Activated CD4-positive, alpha-beta memory T cell treated with anti-CD3 and anti-CD28 coated beads for 36 hours (primary cell): ENCODE measurements at places on chromosomes 3 and 15. TPM values are rescaled to one million over a fixed set of nuclear protein-coding genes. Genes with fewer than 3 reads are reported as not detected.
A peak's percentile ranks its signal among the peaks of the same experiment; 100 is the strongest.

The CELSR3 gene
- total RNA-seq, result 6.9 TPM

The SLC27A2 gene
- total RNA-seq, result 22.5 TPM

The KLHL6 gene
- 65.2 TPM for total RNA-seq

The C3orf85 gene
- total RNA-seq, result not detected

The ADCY5 gene
- not detected for total RNA-seq

The WDR72 gene
- not detected for total RNA-seq

DNA sequence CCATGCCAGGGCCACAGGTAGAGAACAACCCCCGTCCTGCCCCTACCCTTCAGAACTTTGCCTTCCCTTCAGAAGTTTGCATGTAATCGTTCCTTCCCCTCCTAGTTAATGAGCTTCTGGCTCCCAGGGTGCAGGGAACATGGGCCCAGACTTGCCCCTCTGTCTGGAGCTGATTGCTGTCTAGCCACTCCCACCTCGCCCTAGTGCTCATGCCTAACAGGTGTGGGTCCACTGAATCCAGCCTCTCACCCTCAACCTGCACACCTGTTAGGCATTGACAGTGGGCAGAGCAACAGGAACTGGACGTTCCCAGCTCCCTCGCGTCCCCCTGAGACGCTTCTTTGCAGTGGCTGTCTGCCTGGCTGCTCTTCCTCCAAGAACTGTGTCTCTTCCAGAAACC is 40.3 kb downstream of the WNT5A start:
- DNase-seq, result no peak
- H3K36me3 ChIP-seq, result no peaks in the 10 kb centered on the region
- H3K4me1 ChIP-seq, result no peaks in the 10 kb centered on the region
- H3K27me3 ChIP-seq, result no peaks in the 10 kb centered on the region
- H3K4me3 ChIP-seq, result no peak overlapping the region

- H3K4me1 ChIP-seq, result no peaks in the 10 kb centered on the region
- H3K36me3 ChIP-seq, result no peaks in the 10 kb centered on the region
- DNase-seq, result no peak
- H3K4me3 ChIP-seq, result no peak overlapping the region
- no peaks in the 10 kb centered on the region for H3K27me3 ChIP-seq
Observed at GRCh38 chr3:154954757-154955156, 125.4 kb upstream of the MME start.

DNA sequence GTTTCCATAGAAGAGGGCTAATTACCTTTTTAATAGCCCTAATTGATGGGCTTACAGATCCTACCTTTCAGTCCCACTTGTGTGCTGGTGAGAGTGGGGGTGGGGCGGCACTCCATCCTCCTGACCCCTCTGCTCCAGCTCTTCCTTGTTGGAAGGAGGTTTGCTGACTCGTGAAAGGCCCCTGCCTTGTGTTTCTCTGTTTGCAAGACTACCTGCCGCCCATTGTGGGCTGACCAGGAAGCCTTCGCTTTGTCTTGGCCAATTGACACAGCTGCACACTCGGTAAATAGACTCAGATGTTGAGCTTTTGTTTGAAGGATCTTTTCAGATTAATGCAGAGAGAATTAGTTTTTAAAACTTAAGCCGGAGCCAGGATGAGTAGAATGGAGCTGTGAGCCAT is 197.3 kb upstream of the HES1 start:
- no peak overlapping the region for H3K27ac ChIP-seq
- no peak overlapping the region for H3K4me3 ChIP-seq
- DNase-seq, result no peak
- H3K27me3 ChIP-seq, result peaks cover 6% of the 10 kb centered on the region
- H3K36me3 ChIP-seq, result no peaks in the 10 kb centered on the region

DNA sequence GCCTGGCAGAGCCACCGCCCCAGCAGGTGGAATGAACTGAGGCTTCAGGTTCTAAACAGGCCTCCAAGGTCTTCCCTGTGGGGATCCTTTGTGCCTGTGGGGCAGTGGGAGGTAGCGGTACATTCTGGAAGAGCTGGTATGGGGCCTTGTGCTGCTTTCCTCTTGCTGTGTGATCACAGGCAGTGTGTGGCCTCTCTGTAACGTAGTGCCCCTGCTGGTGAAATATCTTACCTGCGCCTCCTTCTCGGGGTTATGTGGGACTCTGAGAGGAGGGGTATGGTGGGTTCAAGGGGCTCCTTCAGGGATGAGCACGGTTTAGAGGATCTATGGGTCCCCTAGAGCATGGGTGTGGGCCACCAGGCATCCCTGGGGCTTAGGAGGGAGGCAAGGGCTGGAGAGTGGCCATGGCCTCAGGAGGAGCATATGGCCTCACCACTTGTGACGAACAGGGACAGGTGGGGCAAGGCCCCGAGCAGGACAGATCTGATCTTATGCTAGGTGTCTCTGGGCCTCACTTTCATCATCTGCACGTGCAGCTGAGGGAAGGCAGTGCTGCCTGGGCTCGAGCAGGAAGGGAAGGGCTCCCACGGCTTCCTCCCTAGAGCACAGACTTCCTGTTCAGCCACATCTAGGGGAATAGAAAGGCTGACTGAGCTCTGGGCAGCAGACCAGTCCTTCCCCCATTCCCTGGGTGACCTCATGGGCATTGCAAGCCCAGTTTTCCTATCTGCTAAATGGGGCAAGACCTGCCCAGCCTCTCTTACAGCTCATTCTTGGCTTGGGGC is 1.9 kb upstream of the ALS2CL start:
- DNase-seq, result peak; percentile 63
- H3K4me3 ChIP-seq, result peak overlapping the region; percentile 57
- no peaks in the 10 kb centered on the region for H3K36me3 ChIP-seq
- H3K27me3 ChIP-seq, result no peaks in the 10 kb centered on the region
- peak overlapping the region; percentile 80 for H3K27ac ChIP-seq
- peaks cover 49% of the 10 kb centered on the region for H3K4me1 ChIP-seq

GRCh38 chr3:183537295-183537730 is 18.2 kb downstream of the KLHL6 start:
- no peaks in the 10 kb centered on the region for H3K27me3 ChIP-seq
- no peak for DNase-seq
- no peak overlapping the region for H3K27ac ChIP-seq
- H3K36me3 ChIP-seq, result peaks cover 19% of the 10 kb centered on the region
- H3K4me3 ChIP-seq, result no peak overlapping the region
